GM23248 (cell line): ENCODE measurements at places on chromosomes 1 and 21. TPM values are rescaled to one million over a fixed set of nuclear protein-coding genes. Genes with fewer than 3 reads are reported as not detected.

DNA sequence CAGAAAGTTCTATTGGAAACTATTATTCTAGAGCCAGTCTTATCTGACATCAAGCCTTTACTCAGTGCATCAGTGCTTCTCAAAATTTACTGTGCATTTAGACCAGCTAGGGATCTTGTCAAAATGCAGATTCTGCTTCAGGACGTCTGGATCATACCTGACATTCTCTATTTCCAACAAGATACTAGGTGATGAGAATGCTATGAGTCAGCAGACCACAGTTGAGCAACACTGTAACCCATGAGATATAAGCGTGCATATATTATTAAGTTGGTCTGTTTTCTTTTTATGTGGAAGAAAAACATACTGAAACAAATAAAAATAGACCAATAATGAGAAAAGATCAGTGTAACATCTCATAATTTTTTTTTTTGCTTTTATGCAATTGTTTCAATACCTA lies 40.4 kb upstream of the KCNH1 start:
- H3K36me3 ChIP-seq, result no peaks in the 10 kb centered on the region
- H3K27ac ChIP-seq, result no peak overlapping the region
- H3K4me3 ChIP-seq, result no peak overlapping the region
- H3K27me3 ChIP-seq, result no peaks in the 10 kb centered on the region

DNA sequence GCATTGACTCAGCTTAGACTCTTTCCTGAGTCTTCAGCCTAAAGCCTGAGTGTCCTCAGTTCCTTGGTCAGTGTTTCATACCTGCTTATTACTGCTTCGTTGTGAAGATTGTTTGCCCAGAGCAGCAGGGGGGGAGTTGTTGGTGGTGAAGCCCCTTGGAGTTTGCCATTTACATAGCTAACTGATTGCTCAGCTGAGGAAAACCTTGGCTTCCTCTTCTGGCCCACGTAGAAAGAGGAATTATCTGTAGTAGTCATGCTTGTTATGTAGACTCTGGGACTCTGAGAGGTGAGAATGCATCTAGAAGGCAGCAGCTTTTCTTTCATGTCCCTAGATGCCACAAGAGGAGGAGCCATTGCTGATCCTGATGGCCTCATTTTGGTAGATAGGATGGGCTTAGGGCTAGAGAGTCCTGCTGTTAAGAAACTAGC lies 125.9 kb downstream of the MAST2 start:
- DNase-seq, result peak; percentile 70
- no peaks in the 10 kb centered on the region for H3K36me3 ChIP-seq
- H3K4me1 ChIP-seq, result peaks cover 17% of the 10 kb centered on the region

GRCh38 chr21:39000496-39000895 lies 182.8 kb downstream of the PSMG1 start:
- H3K27ac ChIP-seq, result no peak overlapping the region
- no peaks in the 10 kb centered on the region for H3K36me3 ChIP-seq
- no peaks in the 10 kb centered on the region for H3K27me3 ChIP-seq
- no peak overlapping the region for H3K4me3 ChIP-seq
- H3K4me1 ChIP-seq, result peaks cover 29% of the 10 kb centered on the region

Gene NTNG1
- total RNA-seq, result 14.4 and 14.7 TPM in 2 replicates

Gene LCE3E
- total RNA-seq, result not detected in 2 replicates

Gene VASH2
- total RNA-seq, result not detected in 2 replicates

DNA sequence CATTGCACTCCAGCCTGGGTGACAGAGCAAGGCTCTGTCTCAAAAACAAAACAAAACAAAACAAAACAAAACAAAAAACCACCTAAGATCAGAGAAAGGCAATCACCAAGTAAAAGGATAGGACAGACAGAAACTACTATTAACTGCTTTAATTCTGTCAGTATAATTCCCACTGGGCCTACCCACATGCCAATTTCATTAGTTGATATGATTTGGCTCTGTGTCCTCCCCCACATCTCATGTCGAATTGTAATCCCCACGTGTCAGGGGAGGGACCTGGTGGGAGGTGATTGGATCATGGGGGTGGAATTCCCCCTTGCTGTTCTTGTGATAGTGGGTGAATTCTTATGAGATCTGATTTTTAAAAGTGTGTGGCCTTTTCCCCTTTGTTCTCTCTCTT lies 27.2 kb upstream of the CAPZB start:
- no peak overlapping the region for H3K4me3 ChIP-seq
- DNase-seq, result peak; percentile 53
- H3K27me3 ChIP-seq, result no peaks in the 10 kb centered on the region
- H3K27ac ChIP-seq, result no peak overlapping the region

DNA sequence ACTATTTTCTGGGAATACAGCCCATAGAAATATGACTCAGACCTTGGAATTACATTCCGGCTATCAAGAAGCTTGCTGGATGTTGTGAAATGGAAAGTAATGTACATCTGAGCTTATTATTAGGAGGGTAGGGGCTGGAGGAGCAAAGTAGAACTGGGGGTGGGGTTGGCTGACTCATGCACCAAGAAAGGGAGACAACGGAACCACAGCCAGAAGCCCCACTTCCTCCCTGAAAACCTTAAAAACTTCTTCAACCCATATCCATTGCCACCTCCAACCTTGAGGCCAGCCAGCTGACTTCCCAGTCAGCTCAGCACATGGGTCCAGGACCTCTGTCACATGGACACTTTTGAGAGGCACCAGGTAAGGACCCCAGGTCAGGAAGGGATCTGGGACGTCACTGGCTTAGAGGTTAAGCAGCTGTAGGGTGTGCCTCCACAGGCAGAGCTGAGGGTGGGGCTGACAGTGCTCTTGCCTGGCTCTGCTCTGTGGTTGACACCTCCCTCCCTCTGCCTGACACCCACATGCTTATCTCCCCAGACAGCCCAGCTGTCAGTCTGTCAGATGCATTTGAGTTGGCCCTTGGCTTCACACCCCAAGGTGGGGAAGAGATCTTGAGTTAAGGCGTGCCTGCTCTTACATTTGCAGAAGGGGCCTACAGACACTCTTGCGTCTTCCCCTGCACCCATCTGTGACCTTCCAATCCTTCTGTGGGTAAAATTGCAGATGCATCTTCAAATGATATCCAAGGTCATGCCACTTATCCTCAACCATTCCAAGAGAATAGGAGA lies 5.7 kb upstream of the ZNF683 start:
- peaks cover 27% of the 10 kb centered on the region for H3K4me1 ChIP-seq
- peak; percentile 93 for DNase-seq
- peak overlapping the region; percentile 48; the same call in 1 of the 2 replicates for H3K4me3 ChIP-seq
- peak overlapping the region; percentile 85 for H3K27ac ChIP-seq
